Epithelial cell of esophagus (primary cell): ENCODE measurements at places on chromosomes 3 and 15.

GRCh38 chr15:27545494-27546255 lies 553.4 kb downstream of the OCA2 start:
- DNase-seq: no peak

DNA sequence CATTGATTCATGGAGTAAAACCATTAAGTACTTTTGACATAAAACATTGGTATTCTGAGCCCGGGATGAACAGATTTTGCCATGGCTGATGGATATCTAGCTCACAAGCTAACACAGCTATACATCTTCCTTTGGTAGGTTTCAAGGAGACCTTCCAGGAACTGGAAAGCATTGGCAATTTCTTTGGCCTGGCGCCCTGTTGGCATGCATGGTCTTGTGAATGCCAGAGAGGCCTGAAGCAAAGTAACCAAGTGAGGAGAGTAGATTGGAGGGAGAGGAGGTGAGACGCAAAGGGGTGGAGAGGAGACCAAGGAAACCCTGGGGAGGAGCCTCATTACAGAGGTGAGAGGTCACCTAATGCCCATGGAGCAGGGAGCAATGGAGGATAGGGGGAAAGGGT lies 67.2 kb downstream of the SQOR start:
- DNase-seq: peak; percentile 60

DNA sequence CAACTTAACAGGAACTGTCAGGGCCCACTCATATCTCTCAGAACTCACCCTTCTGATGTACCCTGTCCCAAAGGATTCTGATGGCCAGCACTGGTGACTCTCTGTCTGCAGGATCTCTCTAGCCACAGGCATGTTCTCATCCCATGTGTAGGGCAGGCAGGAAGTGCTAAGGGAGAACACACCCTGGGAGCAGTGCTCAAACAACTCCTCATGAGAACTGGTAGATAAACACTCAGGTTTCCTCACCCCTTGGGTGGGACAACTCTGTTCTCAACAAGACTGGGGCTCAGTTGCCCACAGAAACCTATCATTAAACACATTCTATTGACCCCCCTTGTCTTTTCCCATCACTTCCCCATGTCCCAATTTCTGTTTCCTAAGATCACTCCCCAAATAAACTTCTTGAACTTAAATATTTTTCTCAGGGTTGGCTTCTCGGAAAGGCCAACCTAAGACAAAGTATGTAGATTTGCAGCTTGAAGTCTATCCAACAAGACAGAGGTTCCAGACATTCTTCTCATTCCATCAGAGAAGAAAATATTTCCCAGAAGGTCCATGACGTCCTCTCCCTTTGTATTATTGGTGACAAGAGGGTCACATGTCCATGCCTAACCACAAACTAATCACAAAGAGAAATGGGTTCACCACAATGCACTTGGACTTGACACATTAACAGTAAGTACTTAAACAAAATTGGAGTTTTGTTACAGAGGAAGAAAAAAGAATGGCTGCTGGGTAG lies 276.6 kb upstream of the GADL1 start:
- DNase-seq: peak; percentile 32

GRCh38 chr3:172112734-172113120 lies 73.3 kb downstream of the FNDC3B start:
- no peak for DNase-seq

DNA sequence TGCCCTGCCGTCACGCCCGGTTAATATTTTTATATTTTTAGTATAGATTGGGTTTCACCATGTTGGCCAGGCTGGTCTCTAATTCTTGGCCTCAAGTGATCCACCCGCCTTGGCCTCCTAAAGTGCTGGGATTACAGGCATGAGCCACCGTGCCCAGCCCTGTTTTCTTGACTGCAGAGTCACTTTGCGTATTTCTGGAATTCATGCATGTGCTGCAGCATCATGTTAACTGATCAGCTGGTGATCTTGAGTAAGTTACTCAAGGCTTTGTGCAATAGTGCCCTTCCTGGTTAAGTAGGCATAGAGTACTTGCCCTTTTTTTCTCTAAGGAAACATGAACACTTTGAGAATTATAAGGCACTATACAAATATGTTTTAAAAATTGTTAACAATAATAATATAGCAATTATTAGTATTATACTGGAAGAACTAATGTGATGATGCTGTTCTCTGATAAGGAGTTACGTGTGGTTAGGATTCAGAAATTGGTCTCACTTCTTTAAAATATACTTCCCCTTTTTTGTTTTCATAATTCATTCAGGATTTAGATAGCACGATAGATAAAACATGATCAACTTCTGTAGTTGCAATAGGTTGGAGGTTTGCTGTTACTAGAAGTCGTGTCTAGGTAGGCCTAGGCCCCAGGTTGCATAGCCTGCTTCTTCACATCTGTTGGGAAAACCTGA lies 33.6 kb downstream of the GPR171 start:
- peak; percentile 25 for DNase-seq

- DNase-seq: no peak
Measured at GRCh38 chr15:67311731-67312130, 57.1 kb downstream of the IQCH start.

DNA sequence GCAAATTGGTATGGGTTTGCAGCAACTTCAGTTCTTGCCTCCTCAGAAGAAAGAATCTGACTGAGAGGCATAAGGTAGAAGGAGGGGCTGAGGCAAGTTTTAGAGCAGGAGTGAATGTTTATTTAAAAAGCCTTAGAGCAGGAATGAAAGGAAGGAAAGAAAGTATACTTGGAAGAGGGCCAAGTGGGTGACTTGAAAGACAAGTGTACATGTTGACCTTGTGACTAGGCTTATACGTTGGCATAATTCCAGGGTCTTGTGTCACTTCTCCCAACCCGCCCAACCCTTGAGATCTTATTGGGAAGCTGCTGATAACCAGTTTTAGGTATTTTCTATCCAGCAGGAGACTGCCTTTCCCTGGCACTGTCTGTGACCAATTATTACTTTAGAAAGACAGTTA lies 436.9 kb upstream of the ZNF717 start:
- DNase-seq: no peak

- DNase-seq: peak; percentile 37
Measured at GRCh38 chr3:128950223-128950938, 43.5 kb downstream of the CFAP92 start.

- DNase-seq: no peak
Measured at GRCh38 chr3:71847794-71848193, 62.8 kb upstream of the PROK2 start.

DNA sequence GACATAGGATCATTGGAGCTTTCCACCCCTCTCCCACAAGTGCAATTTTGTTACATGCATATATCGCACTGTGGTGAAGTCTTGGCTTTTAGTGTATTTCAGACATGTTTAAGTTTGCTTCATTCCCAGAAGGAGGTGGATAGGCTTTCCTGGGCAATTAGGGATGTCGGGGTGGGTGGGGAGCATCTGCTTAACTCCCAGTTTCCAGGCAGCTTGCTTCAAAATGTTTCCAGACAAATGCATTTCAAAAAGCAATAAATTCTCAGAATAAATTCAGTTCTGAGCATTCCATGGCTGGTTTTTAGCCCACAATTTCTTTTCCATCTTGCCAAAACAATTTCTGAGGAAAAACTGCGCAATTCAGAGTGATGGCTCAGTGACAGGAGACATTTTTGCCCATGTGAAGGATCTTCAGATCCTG lies 227.7 kb upstream of the ZPLD1 start:
- no peak for DNase-seq

DNA sequence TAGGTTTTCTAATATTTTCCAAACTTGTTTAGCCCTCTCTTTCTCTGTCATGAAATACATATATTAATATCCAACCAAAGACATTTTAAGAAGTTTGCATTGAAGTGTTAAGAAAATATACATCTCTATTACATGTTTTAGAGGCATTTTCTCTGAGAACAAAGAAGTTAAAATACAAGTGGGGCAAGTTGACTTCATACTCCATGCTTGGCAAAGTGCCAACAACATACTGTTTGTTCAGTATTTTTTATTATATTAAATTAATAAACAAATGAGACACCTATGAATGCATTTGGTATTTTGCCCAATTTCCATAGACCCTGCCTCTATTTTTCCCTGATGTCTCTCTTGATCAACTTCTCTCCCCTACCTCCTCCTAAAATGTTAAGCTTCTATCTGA lies 232.8 kb upstream of the MRPL3 start:
- no peak for DNase-seq

GRCh38 chr3:63886858-63887257 lies 23.2 kb downstream of the ATXN7 start:
- DNase-seq: no peak
